GM23248 (cell line): ENCODE measurements at places on chromosomes 13 and 19. TPM values are rescaled to one million over a fixed set of nuclear protein-coding genes. Genes with fewer than 3 reads are reported as not detected.

TRAPPC2B gene
- total RNA-seq = 9.2 and 21.6 TPM in 2 replicates

PSG2 gene
- 0.76 and 0.89 TPM in 2 replicates for total RNA-seq

ZNF667 gene
- 5.3 and 5.6 TPM in 2 replicates for total RNA-seq

POP4 gene
- total RNA-seq = 62.5 and 65.8 TPM in 2 replicates

ZNF628 gene
- 1.7 and 4.3 TPM in 2 replicates for total RNA-seq

CD209 gene
- not detected in 2 replicates for total RNA-seq

ARID3A gene
- 6.7 and 8.5 TPM in 2 replicates for total RNA-seq

NCAN gene
- not detected in 2 replicates for total RNA-seq

PET100 gene
- 7.6 and 13.5 TPM in 2 replicates for total RNA-seq

GRCh38 chr13:40452038-40452666 lies 214.3 kb downstream of the FOXO1 start:
- H3K4me1 ChIP-seq = peaks cover 9% of the 10 kb centered on the region
- no peak overlapping the region for H3K27ac ChIP-seq
- H3K36me3 ChIP-seq = no peaks in the 10 kb centered on the region
- H3K4me3 ChIP-seq = no peak overlapping the region

DNA sequence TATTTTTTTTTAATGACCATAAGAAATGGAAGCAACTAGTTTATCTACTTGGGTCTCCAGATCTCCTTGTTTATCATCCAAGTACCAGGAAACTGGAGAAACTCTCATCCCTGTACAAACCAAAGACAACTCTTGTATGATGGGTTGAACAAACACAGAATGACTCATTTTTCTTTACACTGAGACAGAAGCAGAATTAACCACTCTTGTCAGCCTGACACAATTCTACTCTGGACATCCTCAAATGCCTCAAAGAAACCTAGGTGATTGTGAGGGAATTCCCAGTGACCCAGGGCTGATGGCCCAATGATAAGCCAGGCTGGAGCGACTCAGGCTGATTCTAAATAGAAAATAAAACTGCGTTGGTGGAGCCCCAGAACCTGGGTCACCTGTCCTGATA lies 151.5 kb downstream of the ZNF737 start:
- H3K27me3 ChIP-seq = no peaks in the 10 kb centered on the region
- H3K36me3 ChIP-seq = peaks cover 12% of the 10 kb centered on the region; the same call in 1 of the 2 replicates
- DNase-seq = no peak
- no peak overlapping the region for H3K27ac ChIP-seq

DNA sequence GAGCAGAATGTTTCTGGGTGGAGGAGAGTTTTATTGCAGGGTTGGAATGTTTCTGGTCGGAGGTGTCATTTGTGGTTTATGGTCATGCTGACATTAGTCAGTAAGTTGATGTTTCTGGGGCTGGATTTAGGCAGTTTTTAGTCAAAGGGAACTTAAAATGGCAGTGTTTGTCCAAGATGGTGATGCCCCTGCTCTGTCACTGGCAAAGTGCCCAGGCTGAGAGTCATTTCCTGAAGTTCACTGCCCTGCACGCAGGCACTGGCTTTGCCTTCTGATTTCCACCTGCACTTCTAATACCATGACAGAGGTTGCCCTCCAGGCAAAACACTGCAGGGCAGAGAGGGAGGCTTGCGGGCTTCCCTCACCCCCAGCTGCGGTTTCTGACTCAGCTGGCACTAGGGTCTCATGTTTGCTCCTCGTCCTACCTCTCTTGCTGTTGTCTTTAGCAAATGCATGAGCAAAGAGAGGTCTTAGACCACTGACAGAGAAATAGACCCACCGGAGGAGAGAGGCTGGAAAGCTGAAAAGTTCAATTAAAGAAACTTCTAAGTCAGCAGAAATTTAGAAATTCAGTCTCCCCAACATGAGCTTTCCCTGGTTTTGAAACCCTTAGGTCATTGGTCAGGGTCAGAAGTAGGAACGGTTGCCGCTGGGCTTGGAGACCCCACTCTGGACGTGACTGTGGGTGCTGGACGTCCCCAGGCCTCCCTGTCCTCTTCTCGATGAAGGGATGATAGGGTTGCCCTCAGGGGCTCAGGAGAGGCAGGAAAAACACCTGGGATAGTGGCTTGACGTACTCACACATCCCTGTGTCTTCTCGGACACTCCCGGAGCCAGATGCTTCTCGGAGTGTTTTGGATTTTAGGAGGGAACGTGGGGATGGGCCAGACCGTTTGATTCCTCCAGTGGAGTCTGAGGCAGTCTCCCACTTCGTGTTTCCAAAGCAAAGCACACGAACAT lies 26.3 kb downstream of the TMEM255B start:
- no peaks in the 10 kb centered on the region for H3K36me3 ChIP-seq
- peaks cover 3% of the 10 kb centered on the region; the same call in 1 of the 2 replicates for H3K27me3 ChIP-seq
- peak; percentile 81 for DNase-seq
- H3K4me1 ChIP-seq = peaks cover 13% of the 10 kb centered on the region
- H3K4me3 ChIP-seq = no peak overlapping the region
- no peak overlapping the region for H3K27ac ChIP-seq

- H3K36me3 ChIP-seq = no peaks in the 10 kb centered on the region
- DNase-seq = no peak
- H3K4me3 ChIP-seq = no peak overlapping the region
- no peaks in the 10 kb centered on the region for H3K27me3 ChIP-seq
- no peak overlapping the region for H3K27ac ChIP-seq
- no peaks in the 10 kb centered on the region for H3K4me1 ChIP-seq
These were observed 859.0 kb upstream of the SLITRK1 start for GRCh38 chr13:84741253-84741652.

DNA sequence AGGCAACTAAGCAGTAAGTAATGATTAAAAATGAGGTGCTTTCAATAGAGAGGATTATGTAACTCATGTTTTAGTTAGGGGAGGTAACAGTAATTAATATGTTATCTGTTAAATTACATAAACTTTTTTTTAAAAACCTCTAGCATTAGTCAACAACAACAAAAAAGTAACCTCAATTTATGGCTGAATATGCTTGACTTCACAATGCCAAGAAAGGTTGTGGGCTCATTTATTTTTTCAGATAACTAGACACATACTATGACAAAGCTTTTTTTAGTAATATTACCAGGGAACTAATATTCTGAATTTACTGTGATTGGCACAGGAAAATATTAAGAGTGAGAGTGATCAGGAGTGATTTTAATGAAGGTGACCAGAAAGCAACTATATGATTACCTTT lies 54.9 kb downstream of the KCNRG start:
- peaks cover 50% of the 10 kb centered on the region for H3K4me1 ChIP-seq
- H3K27me3 ChIP-seq = no peaks in the 10 kb centered on the region

DNA sequence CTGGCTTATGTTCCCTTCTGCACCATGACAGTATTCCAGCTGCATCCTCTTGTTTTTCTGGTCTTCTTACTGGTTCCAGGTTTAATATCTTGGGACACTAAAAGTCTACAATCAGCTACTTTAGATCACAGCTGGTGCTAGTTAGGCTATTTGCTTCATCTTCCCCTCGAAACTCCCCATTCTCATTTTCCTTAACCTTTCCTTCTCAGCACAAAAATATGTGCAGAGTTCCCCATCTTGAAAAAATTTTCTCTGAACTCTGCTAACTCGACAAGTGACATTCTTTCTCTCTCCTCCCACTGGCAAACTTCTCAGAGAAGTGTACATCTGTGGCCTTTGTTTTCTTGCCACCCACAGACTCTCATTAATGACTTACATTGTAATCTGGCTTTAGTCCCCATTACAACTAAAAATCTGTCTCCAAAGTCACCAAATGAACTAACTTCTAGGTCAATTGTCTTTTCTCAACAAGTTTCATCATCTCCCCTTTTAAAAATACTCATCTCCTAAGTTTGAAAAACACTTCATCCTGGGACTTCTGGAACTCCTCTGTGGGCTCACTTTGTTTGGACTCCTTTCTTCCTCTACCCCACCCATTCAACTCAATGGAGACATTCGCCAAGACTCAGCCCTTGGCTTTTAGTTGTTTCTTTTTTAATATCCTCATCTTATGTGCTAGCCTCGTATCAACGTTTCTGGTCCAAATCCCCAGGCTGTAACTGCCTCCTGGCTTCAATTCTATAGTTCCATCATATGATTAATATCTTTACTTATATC lies 7.1 kb upstream of the KL start:
- no peak overlapping the region for H3K27ac ChIP-seq
- no peaks in the 10 kb centered on the region for H3K36me3 ChIP-seq
- H3K27me3 ChIP-seq = peaks cover 11% of the 10 kb centered on the region
- DNase-seq = no peak

DNA sequence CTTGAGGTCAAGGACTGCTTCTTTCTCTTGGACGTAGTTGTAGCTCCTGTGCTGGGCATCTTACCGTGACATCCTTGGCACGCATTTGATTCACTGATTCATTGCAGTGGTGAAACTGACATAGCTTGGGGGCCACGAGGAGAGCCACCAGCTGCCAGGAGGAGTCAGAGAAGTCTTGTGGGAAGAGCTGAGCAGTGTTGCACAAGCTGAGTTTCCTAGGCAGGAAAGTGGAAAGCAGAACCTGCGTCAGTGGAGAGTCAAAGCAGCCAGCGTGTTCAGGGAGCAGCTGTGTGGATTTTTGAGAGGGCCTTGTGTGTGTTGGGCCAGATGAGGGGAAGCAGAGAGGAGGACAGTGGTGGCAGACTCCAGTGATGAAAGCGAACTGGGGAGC lies 5.3 kb upstream of the GPR183 start:
- H3K4me3 ChIP-seq = no peak overlapping the region
- H3K27me3 ChIP-seq = no peaks in the 10 kb centered on the region
- peak; percentile 99 for DNase-seq
- H3K27ac ChIP-seq = peak overlapping the region; percentile 94
- H3K4me1 ChIP-seq = peaks cover 68% of the 10 kb centered on the region

GRCh38 chr19:45767881-45768654 lies 984 bp downstream of the SIX5 start:
- peaks cover 5% of the 10 kb centered on the region; the same call in 1 of the 2 replicates for H3K4me1 ChIP-seq
- no peaks in the 10 kb centered on the region for H3K36me3 ChIP-seq
- H3K4me3 ChIP-seq = peak overlapping the region; percentile 95
- peak overlapping the region; percentile 94 for H3K27ac ChIP-seq
- DNase-seq = peak; percentile 84
- no peaks in the 10 kb centered on the region for H3K27me3 ChIP-seq

DNA sequence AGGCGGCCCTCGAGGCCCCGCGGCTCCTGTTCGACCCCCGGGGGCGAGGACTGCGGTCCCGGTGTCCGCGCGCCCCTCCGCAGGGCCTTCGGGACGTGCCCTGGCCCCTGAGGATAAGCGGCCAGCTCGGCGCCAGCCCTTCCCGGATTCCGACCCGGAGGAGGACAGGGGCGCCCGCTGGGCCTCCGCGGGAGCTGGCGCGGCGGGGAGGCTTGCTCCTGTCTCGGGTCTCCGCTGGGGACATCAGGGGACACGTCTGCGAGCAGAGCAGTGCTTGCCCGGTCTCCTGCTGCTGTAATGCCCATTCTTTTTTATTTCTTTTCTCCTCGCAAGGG lies 829 bp downstream of the B3GLCT start:
- peak overlapping the region; percentile 73 for H3K27ac ChIP-seq
- H3K4me3 ChIP-seq = peak overlapping the region; percentile 86
- H3K4me1 ChIP-seq = peaks cover 44% of the 10 kb centered on the region
- H3K27me3 ChIP-seq = no peaks in the 10 kb centered on the region

DNA sequence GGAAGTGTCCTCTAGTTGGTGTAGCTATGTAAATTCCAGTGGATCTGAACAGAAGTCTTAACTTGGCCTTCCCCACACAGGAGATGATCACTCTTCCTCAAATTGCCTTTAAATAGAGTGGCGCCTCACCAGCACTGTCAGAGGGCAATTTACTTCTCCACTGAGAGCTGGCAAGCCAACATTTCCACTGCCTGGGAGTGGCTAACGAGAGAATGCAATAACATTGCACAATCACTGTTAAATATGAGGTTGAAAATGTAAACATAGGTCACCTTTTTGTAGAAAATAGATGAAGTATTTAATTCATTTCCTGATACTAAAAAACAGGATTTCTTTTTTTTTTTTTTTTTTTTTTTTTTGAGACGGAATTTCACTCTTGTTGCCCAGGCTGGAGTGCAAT lies 55.4 kb upstream of the UBL3 start:
- peak; percentile 79 for DNase-seq
- no peaks in the 10 kb centered on the region for H3K36me3 ChIP-seq
- no peak overlapping the region for H3K4me3 ChIP-seq

DNA sequence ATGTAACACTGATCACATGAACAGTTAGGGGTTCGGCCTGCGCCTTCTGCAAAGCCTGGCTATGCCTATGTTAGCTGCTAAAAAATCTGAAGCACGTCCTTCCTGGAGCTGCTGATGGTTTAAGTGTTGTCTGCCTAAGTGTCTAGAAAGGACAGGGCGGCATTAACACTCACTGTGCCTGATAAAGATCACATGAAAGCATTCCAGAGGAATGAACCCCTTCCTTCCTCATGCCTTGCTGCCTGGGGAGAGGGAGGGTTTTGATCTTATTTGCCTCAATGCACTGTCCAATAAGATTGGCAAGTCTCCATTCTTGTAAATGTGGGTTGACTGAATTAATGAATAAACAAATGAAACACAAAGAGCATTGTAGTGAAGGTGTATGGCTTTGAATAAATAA lies 5.2 kb downstream of the DOCK9 start:
- H3K4me3 ChIP-seq = no peak overlapping the region
- H3K27me3 ChIP-seq = no peaks in the 10 kb centered on the region
- peak; percentile 57 for DNase-seq
- peaks cover 31% of the 10 kb centered on the region for H3K4me1 ChIP-seq
- H3K36me3 ChIP-seq = no peaks in the 10 kb centered on the region

DNA sequence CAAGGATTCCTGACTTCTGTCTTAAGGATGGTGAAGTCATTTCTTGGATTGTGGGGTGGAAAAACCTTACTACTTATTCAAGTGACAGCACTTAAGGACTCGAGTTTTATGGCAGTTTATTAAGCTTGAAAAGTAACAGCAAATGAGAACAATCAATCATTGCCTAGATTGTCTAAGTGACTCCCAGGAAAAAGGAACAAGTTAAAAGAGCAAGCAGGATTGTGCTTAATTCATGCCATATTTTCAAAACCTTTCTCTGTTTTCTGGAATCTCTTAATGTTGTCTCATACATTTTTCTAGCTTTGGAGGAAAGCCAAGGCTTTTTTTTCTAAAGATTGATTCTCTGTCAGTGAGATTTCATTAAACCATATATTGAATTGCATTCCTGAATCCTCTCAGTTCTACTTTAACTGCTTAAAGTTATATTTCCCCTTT lies 236.2 kb upstream of the HTR2A start:
- no peak overlapping the region for H3K4me3 ChIP-seq
- H3K27me3 ChIP-seq = no peaks in the 10 kb centered on the region
- H3K36me3 ChIP-seq = no peaks in the 10 kb centered on the region

GRCh38 chr13:21945195-21945594 lies 274.3 kb downstream of the FGF9 start:
- no peaks in the 10 kb centered on the region for H3K36me3 ChIP-seq
- DNase-seq = no peak
- H3K27me3 ChIP-seq = no peaks in the 10 kb centered on the region
- no peaks in the 10 kb centered on the region for H3K4me1 ChIP-seq

GRCh38 chr19:4811328-4812131 lies 20.0 kb downstream of the TICAM1 start:
- H3K27ac ChIP-seq = peak overlapping the region; percentile 98
- H3K36me3 ChIP-seq = no peaks in the 10 kb centered on the region; the same call in 1 of the 2 replicates
- no peak overlapping the region for H3K4me3 ChIP-seq
- no peaks in the 10 kb centered on the region for H3K27me3 ChIP-seq
- peak; percentile 67 for DNase-seq

- no peak overlapping the region for H3K4me3 ChIP-seq
- peaks cover 6% of the 10 kb centered on the region for H3K27me3 ChIP-seq
- no peak for DNase-seq
These were observed 148.7 kb downstream of the FOXO1 start for GRCh38 chr13:40517486-40518480.

GRCh38 chr13:110162053-110162452 lies 144.9 kb downstream of the COL4A1 start:
- no peak overlapping the region for H3K27ac ChIP-seq
- peaks cover 39% of the 10 kb centered on the region for H3K36me3 ChIP-seq
- no peak overlapping the region for H3K4me3 ChIP-seq
- H3K4me1 ChIP-seq = no peaks in the 10 kb centered on the region

- no peak overlapping the region for H3K27ac ChIP-seq
- H3K4me1 ChIP-seq = peaks cover 31% of the 10 kb centered on the region
- H3K27me3 ChIP-seq = no peaks in the 10 kb centered on the region
- no peak overlapping the region for H3K4me3 ChIP-seq
- no peaks in the 10 kb centered on the region for H3K36me3 ChIP-seq
These were observed 15.8 kb upstream of the C19orf33 start for GRCh38 chr19:38288123-38288855.
